ENCODE measurements at places on chromosomes 2 and 18. TPM values are rescaled to one million over a fixed set of nuclear protein-coding genes. Genes with fewer than 3 reads are reported as not detected.

Gene CCBE1
- total RNA-seq, result 3.2 TPM

Gene SDC1
- total RNA-seq, result 0.41 TPM

Gene ZNF519
- 3.8 TPM for total RNA-seq

DNA sequence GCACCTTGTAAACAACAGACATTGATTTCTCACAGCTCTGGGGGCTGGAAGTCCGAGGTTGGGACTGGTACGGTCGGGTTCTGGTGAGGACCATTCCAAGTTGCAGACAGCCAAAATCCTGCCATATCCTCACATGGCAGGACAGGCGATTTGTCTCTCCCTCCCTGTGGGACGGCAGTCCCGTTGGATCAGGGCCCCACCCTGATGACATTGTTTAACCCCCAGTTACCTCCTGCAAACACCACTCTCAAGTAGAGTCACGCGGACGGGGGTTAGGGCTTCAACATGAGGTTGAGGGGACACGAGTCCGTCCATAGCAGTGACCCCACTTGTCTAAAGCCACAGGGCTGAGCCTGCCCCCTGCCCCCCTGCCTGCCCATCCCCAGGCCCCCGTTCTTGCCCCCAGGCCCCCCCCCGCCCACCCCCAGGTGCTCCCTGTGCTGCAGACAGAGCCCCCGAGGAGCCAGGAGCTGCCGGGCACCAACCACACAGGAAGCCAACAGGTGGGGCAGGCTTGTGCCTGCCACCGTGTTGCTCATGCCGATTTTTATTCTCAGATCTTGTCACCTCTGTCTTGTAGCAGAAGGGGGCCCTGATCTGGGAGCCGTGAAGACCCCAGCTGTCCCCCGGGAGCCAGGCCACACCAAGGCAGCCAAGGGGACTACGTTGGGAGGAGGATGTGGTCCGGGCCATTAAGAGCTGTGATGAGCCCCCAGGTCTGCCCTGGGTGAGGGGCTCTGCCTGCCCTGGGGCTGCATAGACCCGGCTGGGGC is 82.2 kb downstream of the NFATC1 start:
- peak; percentile 6 for DNase-seq
- no peaks in the 10 kb centered on the region for H3K4me1 ChIP-seq
- H3K27me3 ChIP-seq, result no peaks in the 10 kb centered on the region
- peaks cover 12% of the 10 kb centered on the region for H3K36me3 ChIP-seq

GRCh38 chr18:67599277-67599676 is 82.8 kb upstream of the DSEL start:
- no peaks in the 10 kb centered on the region for H3K27me3 ChIP-seq
- DNase-seq, result no peak
- no peaks in the 10 kb centered on the region for H3K4me1 ChIP-seq

- no peaks in the 10 kb centered on the region for H3K4me1 ChIP-seq
- H3K4me3 ChIP-seq, result no peak overlapping the region
These were observed 289.4 kb downstream of the KCNS3 start for GRCh38 chr2:18167871-18168270.
